ENCODE measurements at places on chromosomes 1 and 21. TPM values are rescaled to one million over a fixed set of nuclear protein-coding genes. Genes with fewer than 3 reads are reported as not detected.

- DNase-seq: peak; percentile 81
Measured at GRCh38 chr1:38221006-38221649, 174.5 kb upstream of the POU3F1 start.

The ADGRL2 gene
- polyA plus RNA-seq: 24.2 TPM

GRCh38 chr1:91564888-91565701 is 64.4 kb downstream of the CDC7 start:
- DNase-seq: peak; percentile 53

GRCh38 chr1:232271991-232272589 is 357.8 kb downstream of the SIPA1L2 start:
- DNase-seq: no peak

DNA sequence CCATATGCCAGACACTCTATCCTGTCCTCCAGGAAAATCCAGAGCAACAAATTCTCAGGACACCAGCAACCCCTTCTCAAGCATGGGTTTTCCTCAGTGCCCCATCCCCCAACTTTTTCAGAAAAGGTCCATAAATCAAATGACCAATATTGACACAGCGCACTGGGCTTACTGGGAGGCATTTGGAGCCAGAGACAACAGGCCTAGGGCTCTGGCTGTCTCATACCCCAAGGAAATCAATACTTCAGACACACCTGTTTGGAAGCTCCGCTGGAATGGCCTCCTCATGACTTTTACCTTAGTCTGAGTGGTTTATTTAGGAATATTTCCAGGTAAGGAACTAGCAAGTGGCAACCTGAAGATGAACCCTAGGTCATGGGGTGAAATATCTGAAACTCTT is 66.9 kb upstream of the TNR start:
- no peak for DNase-seq

DNA sequence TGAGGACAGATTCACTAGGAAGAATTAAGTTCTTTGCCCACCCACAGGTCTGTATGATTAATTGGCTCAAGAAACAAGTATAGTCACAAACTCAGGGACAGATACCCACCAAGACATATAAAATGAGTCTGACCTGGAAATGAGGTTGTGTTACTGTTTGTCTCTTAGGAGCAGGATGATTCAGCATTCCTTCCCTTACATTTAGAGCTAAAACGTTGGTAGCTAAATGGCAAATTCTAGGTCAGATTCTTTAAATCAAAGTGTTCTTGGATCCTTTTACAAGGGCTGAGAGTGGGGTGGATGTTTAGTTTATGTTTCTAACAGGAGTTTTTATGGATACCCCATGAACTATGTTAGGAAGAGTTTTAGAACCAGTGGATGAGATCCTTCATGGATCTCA is 4.7 kb downstream of the RIMKLA start:
- DNase-seq: no peak

- DNase-seq: no peak
Measured at GRCh38 chr1:226663327-226663704, 75.8 kb downstream of the ITPKB start.

DNA sequence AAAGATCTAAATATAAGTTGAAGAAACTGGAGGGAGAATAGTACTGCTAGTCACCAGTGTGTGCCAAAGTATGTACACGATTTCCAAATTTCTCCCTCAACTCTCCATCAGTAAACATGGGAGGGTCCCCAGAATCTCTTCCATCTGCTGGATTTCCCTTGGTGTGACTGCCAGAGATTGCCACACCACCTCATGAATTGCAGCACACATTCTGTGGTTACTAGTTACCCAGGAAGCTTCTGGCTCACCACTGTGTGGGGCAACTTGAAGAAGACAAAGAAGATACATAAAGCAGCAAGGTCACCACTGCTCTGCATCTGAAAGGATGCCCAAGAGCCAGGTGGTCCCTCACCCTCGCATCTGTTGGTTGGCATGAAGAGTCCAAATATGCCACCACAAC is 191.7 kb upstream of the ESRRG start:
- DNase-seq: no peak

GRCh38 chr21:46289655-46290179 is 3.6 kb downstream of the YBEY start:
- no peak for DNase-seq

GRCh38 chr1:188228623-188229022 is 1399.9 kb downstream of the PLA2G4A start:
- no peak for DNase-seq

- DNase-seq: no peak
Measured at GRCh38 chr21:19557046-19557445, 1153.5 kb upstream of the TMPRSS15 start.

The SLC5A3 gene
- polyA plus RNA-seq: 4.5 TPM

The SPATA46 gene
- not detected for polyA plus RNA-seq

The SPOCD1 gene
- polyA plus RNA-seq: 169 TPM

The MEF2D gene
- polyA plus RNA-seq: 11.7 TPM

DNA sequence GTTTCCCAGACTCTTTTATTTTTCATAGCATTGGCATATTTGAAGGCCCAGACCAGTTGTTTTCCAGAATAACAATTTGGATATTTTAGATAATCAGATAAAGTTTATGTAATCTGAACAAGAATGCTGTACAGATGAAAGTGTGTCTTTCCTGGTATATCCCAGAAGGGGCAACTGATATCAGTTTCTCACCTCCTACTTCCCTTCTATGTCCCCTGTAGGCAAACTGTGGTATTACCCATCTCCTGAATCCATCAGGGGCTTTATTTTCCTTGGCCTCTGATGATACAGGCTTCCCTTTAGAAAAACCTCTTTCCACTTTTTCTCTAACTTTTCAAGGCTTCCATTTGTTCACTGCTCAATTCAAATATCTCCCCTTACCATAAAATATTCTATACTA is 87.5 kb upstream of the RGS1 start:
- no peak for DNase-seq

The C1orf141 gene
- polyA plus RNA-seq: not detected

DNA sequence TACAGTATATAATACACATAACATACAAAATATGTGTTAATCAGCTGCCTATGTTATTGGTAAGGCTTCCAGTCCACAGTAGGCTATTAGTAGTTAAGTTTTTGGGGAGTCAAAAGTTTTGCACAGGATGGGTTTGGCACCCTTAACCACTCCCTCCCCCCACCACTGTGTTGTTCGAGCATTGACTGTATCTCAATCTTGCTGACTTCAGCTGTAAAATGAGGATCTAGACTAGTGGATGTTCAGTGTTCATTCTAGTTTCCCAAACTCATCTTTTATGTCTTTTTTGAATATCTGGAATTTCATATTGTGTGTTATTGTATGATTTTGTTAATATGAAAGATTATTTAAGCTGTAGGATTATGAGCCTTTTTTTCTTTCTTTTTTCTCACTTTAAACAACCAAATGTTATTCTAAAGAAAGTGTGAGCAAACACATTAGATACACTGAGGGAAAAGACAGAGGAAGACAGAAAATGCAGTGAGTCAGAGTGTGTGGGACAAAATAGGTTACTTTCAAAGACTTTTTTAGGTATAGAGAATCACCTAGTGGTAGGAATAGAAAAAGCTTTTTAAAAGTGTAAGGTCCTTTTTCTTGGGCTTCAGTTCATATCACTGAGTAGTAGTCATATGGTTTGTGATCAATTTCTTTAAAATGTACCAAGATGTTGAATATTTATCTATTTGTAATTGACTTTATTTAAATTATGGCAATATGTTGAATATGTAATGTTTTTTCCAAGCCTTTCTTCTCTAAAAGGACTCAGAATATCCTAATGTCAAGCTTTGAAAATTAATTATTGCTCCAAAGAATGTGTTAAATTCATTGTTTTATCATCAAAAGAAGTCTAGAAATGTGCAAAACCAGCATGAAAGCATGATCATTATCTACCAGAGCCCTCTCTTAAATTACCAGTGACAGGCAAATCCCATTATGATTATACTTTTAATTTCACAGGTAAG is 17.9 kb upstream of the CENPF start:
- no peak for DNase-seq

DNA sequence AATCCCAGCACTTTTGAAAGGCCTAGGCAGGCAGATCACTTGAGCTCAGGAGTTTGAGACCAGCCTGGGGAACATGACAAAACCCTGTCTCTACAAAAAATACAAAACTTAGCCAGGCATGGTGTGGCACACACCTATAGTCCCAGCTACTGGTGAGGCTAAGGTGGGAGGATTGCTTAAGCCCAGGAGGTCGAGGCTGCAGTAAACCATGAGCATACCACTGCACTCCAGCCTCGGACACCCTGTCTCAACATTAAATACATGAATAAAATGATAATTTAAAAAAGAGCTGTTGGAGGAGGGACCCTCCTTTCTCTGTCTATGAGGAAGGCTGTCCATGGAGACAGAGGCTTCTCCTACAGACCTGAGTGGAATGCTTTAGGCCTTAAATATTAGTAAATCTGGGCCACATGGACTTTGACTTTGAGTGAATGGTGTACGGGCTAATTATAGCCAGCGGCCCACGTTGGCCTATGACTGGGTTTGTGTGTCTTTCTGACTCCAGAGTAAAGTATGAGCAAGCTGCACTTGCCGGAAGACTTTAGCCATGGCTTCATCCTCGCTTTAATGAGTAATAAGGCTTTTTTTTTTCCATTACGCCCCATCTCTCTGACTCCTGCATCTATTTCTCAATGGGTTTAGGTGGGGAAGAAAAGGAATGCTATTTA is 21.3 kb downstream of the RAB3B start:
- DNase-seq: peak; percentile 76

The CD244 gene
- polyA plus RNA-seq: not detected

The NFASC gene
- polyA plus RNA-seq: 6.8 TPM

- DNase-seq: no peak
Measured at GRCh38 chr1:151547900-151548230, 7.8 kb downstream of the TUFT1 start.

- no peak for DNase-seq
Measured at GRCh38 chr1:211589782-211590721, 11.1 kb upstream of the SLC30A1 start.

GRCh38 chr1:40094466-40095110 is 2.5 kb downstream of the PPT1 start:
- DNase-seq: no peak

The SNX7 gene
- polyA plus RNA-seq: 36.4 TPM

DNA sequence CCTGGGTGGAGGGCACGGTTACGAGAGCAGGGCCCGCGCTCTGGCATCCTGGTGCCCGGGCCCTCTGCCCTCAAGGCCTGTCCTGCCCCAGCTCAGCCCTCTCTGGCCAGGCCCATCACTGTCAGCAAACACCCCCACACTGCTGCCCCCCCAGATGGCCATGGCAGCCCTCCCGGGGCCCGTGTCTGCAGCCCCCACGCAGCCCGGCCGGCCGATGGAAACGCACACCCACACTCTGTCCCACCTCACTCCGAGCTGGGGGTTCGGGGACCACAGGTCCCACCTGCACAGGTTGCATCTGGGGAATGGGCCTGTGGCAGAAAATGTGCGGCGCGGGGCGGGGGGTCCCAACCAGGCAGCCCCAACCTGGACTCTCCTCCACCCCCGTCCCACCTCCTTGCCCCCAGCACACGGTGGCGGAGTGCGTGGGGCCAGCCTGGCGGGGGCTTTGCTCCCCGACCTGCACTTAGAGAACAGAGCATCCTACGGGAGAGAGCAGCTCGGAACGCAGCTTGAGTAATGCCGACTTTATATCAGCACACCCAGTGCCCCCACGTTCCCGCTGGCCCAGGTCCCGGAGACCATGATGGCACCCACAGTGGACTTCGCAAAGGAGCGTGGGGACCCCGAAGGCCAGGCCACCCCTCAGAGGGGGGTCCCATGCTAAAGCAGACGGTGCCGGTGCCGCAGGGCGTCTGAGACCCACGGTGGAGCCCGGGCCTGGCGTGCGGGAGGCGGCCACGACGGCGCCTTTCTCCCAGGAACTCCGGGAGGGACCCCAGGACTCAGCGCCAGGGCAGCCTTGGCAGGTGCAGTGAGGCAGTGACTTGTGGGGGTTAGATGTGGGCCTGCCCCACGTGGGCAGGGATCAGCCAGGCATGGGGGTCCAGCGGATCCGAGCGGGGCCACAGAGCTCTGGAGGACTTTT is 7.5 kb upstream of the RNF223 start:
- no peak for DNase-seq

GRCh38 chr1:77977989-77978292 is 931 bp downstream of the FUBP1 start:
- DNase-seq: peak; percentile 91

- DNase-seq: no peak
Measured at GRCh38 chr1:25690396-25690956, 73.9 kb downstream of the MAN1C1 start.

DNA sequence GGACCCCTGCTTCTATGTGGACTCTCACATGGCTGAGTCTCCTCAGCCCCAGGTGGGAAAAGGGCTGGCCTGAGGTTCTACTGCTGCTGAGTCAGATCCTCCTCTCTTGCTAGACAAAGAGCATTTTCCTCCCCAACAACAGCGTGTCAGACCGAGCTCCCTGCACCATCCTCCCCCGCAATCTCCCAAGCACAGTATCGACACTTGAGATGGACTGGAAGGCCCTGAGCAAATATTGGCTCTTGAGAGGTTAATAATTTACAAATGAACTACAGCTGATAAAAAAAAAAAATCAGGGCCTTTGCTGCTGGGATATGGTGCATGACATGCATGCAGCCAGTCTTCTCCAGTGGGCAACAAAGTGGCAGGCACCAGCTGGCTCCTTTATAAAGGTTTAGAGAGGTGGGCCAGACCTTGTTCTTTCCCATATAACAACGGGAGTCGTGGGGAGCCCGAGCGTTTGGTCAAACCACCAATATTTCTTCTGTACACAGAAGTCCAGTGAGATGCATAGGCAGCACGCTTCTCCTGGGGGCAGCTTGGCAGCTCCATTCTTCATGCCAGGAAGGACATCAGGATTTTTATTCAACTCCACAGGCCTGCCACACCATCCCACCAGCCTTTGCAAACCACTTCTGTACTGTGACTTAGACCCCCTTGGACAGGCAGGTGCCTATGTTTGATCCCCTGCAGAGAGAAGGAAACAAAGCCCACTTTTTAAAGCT is 55.4 kb upstream of the CAMK1G start:
- DNase-seq: no peak

DNA sequence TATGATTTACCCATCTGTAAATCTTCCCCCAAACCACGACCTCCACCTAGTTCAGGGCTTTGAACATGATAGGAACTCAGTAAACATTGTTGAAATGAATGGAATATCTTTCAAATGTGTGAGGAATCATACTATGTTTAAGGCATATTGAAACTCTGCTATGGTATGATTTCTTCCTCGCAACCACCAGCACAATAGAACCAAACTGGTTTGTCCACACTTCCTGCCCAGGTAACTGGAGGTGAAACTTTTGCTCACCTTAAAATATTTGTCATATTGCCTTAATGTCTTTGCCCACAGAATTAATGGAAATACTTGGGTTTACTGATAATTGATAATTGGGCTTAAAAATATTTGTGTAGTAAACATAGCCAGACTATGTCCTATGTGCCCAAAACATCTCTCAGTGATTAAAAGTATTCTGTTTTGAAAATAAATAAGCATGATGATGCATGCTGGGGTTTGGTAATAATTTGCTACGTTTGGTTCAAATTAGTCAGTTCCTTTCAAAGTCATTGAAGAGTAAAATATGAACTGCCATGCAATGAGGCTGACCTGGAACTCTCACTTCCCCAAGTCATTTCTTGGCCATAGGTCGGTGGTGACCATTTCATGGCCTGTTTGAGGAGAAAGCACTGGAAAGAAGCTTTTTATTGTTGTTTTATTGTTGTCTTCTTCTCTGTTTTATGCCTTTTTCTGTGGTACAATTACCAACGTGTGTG is 73.3 kb downstream of the TNFSF18 start:
- no peak for DNase-seq

GRCh38 chr1:160083968-160084770 is 2.8 kb downstream of the KCNJ9 start:
- no peak for DNase-seq
